ENCODE measurements at places on chromosomes 5 and 9.

GRCh38 chr9:94757158-94757557 is 30.7 kb downstream of the AOPEP start:
- DNase-seq: no peak

DNA sequence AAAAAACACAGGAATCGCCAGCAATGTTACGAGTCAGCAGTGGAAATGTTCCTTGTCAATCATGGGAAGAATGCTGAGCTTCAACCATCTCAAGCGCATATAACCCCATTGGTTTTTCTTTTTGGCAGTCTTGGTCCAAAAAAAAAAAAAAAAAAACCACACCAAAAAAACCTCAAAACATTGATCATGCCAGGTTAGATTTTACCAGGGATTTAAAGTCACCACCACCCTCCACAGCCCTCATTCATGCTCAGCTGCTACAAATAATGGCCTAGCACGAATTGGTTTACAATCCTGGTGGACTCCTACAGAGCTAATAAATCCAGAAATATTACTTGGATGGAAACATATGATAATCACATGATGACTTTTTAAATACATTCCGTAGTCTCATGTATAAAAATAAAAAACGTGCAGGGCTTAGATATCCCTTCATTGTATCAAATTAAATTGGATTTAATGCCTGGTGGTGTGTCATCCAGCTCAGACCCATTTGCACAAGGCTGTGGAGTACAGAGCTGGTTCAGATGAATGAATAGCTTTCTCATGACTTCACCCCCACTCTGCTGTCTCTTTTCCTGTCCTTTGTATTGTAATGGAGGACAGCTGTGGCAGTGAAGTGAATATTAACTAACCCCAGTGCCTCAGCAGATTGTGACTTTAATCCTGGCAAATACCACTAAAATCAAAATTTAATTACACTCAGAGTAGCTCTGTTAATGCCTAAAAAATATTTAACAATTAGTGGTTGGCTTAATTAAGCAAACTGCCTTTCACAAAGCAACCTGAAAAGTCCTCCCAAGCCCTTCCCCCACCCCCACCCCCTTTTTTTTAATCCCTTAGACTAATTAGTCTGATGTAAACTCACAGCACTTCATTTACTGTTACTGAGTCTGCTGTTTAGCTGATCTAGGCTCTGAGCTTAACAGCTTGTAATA is 626.5 kb upstream of the ZNF608 start:
- no peak for DNase-seq

DNA sequence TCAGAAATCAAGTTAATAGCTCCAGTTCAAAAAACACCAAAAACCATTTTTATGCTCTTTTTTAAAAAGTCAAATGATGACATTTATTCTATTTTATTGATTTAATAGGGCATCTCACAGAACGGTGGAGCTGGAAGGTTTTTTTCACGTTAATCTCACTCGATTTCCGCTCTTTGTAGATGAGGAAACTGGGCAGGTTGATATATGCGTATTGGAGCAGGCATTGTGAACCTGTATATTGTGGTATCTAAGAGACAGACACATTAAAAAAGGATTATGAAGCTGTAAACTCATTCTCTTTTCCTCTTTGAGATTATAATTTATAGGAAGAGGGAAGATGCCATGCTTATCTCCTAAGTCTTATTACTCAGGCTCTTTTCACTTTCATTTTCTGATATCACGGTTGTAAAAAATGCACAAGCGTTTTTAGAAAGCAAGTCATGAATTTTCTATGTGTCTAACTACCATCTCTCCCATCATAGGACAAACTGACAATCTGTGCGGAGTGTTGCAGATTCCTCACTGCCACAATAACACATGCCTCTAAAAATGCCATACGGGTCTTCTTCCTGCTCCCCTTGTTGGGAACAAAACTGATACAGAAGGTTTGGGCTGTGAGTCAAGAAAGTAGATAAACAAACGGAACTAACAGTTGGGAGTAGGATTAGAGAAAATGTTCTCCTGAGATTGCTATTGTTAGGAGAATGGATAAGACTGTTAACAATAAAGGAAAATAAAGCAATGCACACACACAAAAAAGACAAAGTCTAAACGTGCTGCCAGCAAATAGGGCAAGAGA is 1997.7 kb downstream of the MAT2B start:
- DNase-seq: no peak

- DNase-seq: no peak
Observed at GRCh38 chr5:6090838-6091237, 287.5 kb downstream of the MED10 start.

DNA sequence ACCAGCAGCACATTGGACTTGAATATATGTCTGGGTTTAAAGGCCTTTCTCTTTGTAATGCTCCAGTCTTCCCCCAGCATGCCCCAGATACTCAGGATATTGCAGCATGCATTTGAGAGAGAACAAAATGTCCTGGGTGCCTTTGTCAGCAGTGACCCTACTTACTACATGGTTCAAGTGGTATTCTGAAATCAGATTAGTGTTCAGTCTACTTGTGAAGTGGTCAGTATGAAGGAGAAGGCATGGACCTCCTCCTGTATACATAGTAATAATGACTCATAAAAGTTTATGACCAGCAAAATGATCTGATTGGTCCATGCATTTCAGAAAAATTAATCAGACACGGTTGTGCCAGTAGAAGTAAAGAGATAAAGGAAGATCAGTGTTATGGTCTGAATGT is 25.4 kb downstream of the GPR21 start:
- no peak for DNase-seq

GRCh38 chr9:79236466-79236865 is 335.3 kb upstream of the TLE4 start:
- no peak for DNase-seq

DNA sequence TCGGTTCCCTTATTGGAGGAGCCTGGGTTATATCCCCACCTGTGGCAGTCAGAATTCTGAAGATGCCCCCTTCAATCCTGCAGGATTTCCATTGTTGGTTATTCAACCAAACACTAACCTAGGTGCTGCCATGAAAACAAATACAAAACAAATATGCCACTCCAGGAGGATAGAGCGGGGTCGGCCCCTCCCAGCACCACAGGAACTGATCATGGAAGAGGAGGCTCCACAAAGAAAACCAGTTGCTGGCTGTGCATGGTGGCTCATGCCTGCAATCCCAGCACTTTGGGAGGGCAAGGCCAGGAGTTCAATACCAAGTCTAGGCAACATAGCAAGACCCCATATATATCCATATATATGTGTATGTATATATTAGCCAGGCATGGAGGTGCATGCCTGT is 13.2 kb upstream of the ADGRD2 start:
- no peak for DNase-seq

DNA sequence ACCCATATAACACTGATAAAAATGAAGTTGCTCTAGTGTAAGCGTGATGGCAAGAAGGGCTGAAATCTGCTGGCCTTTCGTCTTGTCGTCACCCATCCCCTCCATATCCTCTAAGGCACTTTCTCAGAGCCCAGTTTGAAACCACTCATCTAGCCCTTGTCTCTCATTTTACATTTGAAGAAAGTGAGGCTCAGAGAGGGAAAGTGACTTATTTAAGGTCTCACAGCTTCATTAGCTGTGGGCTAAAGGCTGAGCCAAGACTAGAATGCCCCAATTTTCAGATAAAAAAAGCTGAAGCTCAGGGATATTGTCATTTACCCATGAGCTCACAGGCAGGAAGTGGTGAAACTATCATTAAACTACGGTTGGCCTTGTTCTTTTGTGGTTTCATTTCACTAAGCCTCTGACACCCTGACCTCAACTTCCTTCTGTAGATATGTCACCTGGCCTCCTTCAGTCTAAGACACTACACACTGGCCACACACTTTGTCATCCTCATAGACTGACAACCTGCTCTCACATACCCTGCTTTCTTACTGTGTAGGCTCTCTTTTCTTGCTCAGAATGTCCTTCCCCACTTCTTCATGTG is 176.7 kb upstream of the DMAC1 start:
- DNase-seq: no peak

DNA sequence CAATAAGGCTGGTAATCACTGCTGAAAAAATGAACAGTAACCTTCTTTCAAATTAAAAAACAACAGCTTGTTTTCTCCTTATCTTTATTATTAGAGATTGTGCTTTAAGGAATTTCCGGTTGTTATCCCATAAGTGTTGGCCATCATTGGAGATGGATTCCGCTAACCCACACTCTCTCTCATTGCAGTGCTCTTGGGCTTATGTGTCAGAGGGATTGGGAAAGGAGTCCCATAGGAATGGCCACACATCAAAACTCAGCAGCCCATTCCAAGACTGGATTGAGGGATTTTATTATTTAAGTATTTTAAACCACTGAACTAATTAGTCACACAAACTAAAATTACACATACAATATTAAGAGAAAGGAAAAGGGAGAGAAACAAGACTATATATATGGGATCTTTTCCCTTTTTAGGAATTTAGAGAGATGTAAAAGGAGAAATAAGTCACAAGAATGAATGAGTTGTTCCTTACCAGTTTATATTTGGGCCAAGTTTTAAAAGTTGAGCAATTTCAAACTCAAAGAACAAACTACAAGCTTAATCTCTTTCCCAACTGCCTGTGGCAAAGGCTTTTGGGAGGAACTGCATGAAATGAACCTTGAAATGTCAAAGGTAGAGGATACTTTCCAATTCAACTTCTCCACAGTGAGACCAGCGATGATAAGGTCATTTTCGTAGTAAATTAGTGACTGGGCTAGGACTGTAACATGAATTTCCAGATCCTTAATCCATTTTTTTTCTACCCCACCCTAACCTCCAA is 2.4 kb downstream of the SPINK6 start:
- peak; percentile 56 for DNase-seq

GRCh38 chr9:8832955-8833354 is 1033.4 kb upstream of the DMAC1 start:
- DNase-seq: no peak

DNA sequence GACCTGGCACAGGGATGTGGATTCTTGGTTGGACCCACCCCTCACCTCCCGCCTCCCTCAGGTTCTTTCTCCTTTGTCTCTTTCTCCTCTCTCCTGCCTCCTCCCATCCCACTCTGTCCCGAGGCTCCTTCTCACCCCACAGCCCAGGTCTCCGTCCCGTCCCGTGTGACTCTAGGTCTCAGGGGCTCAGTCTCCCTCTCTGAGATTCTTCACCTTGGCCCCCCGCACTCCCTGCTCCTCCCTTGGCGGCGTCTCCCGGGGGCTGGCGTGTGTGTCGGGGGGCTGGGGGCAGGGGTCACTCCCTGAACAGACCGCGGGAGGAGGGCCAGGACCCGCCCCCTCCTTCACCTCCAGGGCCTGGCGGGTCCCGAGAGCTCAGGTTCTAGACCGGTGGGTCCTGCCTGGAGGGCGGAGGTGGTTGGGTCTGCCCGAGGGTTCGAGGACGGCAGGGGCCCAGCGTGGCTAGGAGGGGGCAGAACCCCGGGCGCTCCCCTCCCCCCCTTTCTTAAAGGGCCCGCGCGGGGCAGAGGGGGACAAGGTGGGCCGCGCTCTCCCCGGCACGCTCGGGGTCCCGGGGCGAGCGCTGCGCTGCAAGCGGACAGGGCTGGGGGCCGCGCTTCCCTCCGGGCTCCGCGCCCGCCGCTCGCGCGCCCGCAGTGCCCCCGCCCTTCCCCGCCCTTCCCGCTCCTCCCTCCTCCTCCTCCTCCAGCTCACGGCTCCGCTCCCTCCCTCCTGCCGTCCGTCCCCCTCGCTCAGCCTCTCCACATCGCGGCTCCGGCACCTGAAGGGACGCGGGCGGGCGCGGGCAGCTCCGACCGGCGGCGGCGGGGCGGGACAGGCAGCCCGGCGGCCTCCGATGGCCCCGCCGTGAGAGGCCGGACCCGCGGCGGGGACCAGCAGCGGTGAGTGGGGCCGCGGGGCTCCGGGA is at the start of gene PSD2:
PSD2 (plus strand) TSS at position 735 of the 928 bp plus-strand sequence. CDS start 13,633 bp downstream, outside the sequence.
- peak; percentile 43 for DNase-seq

DNA sequence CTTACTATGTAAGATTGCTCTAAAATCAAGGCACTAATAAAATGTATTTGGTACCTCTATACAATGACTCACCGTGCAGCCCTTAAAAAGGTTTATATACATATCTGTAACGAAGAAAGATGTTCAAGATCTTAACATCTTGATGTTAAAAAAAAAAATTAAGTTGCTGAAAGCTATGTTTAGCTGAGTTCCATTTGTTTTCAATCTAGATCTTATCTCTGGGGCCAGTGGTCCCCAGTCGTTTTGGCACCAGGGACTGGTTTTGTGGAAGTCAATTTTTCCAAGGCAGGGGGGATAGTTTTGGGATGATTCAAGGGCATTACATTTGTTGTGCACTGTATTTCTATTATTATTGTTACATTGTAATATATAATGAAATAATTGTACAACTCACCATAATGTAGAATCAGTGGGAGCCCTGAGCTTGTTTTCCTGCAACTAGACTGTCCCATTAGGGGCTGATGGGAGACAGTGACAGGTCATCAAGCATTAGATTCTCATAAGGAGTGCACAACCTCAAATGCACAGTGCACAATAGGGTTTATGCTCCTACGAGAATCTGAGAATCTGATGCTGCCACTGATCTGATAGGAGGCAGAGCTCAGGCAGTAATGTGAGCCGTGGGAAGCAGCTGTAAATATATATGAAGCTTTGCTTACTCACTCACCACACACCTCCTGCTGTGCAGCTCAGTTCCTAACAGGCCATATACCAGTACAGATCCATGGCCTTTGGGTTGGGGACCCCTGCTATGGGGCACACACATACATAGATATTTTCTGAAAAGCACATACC is 27.6 kb upstream of the TSLP start:
- DNase-seq: no peak

DNA sequence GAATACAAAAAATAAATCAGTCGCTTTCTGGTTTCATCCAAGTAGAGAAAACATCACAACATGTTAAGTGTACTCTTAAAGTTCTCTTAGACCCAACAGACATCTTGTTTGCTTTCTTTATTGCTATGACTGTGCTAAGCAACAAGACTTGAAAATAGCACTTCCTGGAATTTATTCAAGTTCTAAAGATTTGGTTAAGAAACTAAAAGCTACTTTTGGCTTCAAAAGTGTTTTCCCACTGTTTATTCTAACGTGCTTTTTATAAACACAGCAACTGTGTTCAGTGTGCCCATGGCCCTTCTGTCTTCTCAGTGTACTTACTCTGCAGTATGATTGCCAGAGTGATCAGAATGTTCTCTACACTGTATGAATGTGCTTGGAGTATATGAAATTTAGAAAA is 109.8 kb downstream of the GIN1 start:
- no peak for DNase-seq

DNA sequence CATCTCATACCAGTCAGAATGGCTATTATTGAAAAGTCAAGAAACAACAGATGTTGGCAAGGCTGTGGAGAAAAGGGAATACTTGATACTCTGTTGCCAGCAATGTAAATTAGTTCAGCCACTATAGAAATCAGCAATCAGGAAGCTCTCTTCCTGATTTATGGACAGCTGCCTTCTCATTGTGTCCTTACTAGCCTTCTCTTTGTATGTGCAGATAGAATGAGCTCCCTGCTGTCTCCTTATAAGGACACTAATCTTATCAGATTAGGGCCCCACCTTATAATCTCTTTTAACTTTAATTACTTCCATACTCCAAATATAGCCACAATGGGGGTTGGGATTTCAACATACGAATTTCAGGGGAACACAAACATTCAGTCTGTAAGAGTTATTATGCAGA is 38.0 kb downstream of the KCNV2 start:
- DNase-seq: no peak

DNA sequence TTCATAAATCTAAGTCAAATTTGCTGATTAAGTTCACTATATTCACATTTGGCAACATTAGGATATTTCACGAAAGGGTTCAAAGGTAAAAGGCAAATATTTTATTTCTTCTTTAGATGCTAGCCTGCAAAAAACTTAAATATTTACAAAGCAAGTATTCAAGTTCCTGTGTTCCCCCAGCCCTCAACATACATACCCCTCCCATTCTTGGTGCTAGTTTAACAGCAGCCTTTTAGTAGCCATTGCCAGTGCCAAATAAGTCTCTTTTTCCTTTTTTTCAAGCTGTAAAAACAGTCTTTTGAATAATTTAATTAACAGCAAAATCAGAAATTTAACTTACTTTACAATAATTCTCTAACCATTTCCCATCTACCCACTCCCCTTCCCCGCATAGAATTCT is 288.5 kb upstream of the TMEM161B start:
- no peak for DNase-seq
